ENCODE measurements at places on chromosomes 12 and 14. TPM values are rescaled to one million over a fixed set of nuclear protein-coding genes. Genes with fewer than 3 reads are reported as not detected.

Gene GPRC5D
- not detected for total RNA-seq

Gene MYH7
- total RNA-seq, result 0.23 TPM

Gene CLEC4E
- total RNA-seq, result not detected

Gene DNM1L
- total RNA-seq, result 79.4 TPM

Gene RAD9B
- 1.1 TPM for total RNA-seq

Gene FSCB
- total RNA-seq, result not detected

Gene SLC35E3
- total RNA-seq, result 10.5 TPM

Gene FLRT2
- 22.7 TPM for total RNA-seq

Gene PLEKHG3
- 20.9 TPM for total RNA-seq

Gene SNX6
- total RNA-seq, result 95.3 TPM

DNA sequence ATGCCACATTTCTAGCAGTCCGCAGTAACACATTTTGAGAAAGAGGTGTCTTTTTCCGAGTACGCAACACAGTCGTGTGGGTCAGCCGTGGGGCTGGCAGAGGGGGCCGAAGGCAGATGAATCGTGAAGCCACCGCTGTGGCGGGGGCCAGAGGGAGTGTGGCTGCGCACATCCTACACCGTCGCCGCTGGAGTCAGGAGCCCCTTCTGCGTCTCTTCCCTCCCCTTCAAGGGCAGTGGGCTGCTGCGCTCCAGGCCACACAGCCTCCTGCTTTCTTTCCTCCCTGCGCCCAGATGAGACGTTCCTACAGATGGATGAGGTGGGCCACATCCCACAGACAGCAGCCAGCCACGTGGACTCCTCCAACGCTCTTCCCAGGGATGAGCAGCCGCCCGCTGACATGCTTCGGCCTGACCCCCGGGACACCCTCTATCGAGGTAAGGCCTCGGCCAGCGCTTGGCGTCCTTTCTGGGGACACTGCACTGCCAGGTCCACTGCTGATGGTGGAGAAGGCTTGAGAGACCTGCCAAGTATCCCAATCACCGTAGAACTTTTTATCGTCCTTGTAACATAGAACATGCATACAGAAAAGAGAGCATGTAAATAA lies 89.8 kb downstream of the B4GALNT3 start:
- no peak for DNase-seq

GRCh38 chr12:91311081-91311480 lies 128.5 kb upstream of the DCN start:
- no peak for DNase-seq

GRCh38 chr12:46675736-46676135 lies 150.1 kb downstream of the SLC38A4 start:
- DNase-seq, result peak; percentile 39

- peak; percentile 63 for DNase-seq
These were observed 1.8 kb upstream of the ZNF839 start for GRCh38 chr14:102317564-102318248.

GRCh38 chr14:84492685-84493084 lies 1037.3 kb upstream of the FLRT2 start:
- no peak for DNase-seq

GRCh38 chr12:109563291-109564284 lies 9.7 kb downstream of the MMAB start:
- DNase-seq, result peak; percentile 23

GRCh38 chr12:9363145-9363544 lies 154.9 kb upstream of the PZP start:
- DNase-seq, result no peak

- no peak for DNase-seq
These were observed 207.9 kb downstream of the TMEM132C start for GRCh38 chr12:128474916-128475315.

DNA sequence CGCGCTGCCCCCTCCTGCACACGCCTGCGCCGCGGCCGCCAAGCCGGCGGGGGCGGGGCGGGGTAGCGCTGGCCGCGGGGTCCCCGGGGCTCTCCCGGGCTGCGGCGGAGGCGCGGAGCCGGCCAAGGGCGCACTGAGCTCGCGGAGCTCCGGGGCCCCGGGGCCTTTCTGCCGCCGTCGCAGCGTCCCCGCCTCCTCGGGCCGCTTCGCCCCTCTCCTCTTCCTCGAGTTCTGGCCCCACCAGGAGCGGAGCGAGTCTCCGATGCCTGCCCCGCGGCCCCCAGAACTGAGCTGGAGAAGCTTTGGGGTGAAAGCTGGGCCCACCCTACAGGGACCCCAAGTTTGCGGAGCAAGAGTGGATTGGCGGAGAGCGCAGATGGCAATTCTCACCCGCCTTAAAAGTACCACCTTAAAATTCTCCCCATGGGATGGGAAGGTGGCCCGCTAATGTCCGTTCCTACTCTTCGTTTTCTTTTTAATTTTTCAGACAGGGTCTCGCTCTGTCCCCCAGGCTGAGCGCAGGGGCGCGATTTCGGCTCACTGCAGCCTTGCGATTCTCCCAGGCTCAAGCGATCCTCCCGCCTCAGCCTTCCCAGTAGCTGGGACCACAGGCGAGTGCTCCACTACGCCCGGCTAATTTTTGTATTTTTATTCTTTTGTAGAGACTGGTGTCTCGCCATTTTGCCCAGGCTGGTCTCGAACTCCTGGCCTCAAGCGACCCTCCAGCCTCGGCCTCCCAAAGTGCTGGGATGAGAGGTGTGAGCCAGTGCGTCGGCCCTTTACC lies 129.6 kb downstream of the NDUFA12 start:
- no peak for DNase-seq

GRCh38 chr12:54262403-54262925 lies 17.5 kb downstream of the CBX5 start:
- no peak for DNase-seq

GRCh38 chr12:62166525-62166924 lies 93.7 kb upstream of the USP15 start:
- no peak for DNase-seq

GRCh38 chr12:51951843-51952722 lies 584 bp downstream of the ACVR1B start:
- DNase-seq, result peak; percentile 39

- DNase-seq, result no peak
These were observed 618 bp upstream of the PGAM5 start for GRCh38 chr12:132710043-132710404.

DNA sequence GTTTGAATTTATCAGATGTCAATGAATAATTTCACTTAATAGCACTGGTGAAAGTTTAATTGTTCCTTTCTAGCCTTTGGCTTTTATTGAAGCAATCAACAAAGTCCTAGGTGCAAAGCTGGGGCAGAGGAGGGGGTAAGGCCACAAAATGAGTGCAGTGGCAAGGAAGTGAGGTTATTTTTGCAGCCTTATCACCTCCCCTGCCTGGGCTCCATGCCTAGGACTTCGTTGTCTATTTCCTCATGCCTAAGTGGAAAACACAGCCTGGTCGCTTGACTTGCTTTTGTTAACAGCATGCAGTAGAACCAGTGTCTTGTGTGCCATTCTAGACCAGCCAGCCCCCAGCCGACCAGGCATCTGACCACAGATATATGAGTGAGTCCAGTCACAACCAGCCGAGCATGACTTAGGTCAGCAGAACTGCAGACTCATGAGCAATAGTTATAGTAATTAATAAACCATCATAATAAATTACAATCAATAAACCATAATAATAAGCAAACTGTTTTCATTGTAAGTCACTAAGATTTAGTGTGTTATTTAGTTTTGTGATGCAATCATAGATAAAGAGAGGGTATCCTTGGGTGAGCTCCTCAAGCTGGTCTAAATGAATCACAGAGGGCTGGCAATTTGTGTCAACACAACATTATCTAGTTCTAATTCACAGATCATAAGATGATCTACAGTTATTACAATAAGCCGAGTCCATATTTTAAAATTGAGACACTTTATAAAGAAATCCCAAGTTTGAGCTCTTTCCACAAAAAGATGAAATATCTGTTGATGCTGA lies 156.8 kb downstream of the GLT1D1 start:
- DNase-seq, result no peak

- no peak for DNase-seq
These were observed 19.8 kb downstream of the HVCN1 start for GRCh38 chr12:110669193-110669502.

DNA sequence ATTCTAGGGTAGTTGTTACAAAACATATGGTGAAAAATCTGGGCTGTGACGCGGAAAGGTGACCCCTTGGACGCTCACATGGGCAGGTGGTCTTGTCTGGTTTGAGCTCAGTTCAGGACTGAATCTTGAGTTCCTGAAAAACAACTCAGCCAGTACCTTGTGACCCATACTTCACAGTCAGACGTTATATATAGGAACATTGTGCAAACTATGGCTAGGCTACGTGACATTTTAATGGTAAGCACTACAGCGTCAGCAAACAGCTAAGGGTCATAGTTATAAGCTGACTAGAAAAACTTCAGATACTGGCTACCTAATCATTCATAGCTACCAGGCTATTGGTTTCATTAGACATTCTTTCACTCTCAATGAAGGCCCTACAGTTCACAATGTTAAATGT lies 14.8 kb upstream of the EDDM3A start:
- DNase-seq, result no peak

- no peak for DNase-seq
These were observed 24.4 kb upstream of the CDK17 start for GRCh38 chr12:96424601-96425000.

DNA sequence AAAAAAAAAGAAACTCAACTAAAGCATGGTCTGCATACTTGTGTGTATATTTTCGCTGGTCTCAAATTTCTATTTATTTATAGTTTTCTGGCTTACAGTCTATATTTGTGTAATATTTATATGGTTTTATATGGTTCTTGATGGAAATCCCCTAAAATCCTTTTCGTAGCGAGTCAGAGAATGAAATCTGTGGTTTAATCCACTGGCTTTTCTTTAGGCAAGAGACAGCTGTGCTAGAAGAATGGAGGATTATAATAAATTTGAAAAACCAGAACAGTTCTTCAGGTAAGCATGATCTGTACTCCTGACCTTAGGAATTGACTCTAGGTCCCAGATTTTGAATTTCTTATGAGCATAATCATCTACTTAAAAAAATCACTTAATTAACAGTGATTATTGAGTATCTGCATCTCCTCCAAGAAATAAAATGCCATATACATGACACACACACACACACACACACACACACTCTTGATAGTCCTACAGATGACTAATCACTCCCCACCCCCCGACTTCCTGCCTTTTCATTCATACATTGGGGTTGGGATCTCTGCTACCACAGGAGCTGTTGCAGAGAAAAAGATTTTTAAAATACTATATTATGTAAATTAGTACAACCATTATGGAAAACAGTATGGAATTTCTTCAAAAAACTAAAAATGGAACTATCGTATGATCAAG lies 113.4 kb downstream of the CRADD start:
- peak; percentile 60 for DNase-seq

DNA sequence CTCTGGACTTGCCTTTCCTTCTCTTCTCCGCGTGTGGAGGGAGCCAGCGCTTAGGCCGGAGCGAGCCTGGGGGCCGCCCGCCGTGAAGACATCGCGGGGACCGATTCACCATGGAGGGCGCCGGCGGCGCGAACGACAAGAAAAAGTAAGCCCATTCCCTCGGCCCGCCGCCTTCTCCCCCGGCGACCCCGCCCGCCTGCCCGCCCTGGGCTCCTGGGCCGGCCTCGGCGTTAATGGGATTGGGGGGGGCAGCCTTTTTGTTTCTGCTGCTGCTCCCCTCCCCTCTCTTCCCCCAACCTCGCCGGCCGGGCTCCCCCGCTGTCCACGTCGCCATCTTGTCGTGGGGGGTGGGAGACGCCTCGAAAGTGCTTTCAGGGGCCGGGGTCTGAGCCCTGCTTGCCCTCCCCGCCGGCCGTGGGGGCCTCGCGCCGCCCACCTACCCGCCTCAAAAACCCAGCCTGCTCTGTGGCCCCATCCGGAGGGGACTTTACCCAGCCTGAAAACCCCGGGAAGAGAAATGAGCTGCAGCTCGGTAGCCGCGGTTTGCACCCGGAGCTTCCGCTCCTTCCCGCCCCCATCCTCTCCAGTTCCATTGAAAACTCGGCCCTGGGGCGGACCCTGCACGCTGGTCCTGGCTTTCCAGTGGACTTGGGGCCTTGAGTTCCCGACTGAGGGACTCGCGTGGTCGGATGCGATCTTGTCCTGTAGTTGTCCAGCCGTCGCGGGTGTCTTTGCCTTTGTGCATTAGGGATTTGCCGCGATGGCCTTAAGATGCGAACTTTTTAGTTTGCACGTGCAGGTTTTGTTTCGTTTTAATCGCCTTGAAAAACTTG lies 598 bp downstream of the HIF1A start:
- DNase-seq, result peak; percentile 78

- no peak for DNase-seq
These were observed 380.2 kb downstream of the NAV3 start for GRCh38 chr12:78210894-78211302.

GRCh38 chr12:58888131-58888783 lies 32.0 kb downstream of the LRIG3 start:
- no peak for DNase-seq

DNA sequence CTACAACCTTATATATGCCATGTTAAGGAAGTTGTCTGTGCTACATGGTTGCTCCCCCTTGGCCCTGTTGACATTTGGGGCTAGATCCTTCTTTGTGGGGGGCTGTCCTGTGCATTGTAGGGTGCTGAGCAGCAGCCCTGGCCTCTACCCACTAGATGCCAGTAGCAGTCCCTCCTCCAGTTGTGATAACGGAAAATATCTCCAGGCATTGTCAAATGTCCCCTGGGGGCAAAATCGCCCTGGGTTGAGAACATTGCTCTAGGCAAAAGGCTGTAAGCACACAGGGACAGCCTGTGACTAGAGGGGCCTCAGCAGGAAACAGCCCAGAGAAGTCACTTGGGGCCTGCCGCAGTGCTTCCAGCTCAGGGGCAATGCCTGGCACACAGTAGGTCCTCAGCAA lies 1100.3 kb downstream of the BCL11B start:
- DNase-seq, result no peak

GRCh38 chr12:22014783-22015144 lies 31.3 kb upstream of the CMAS start:
- DNase-seq, result no peak

DNA sequence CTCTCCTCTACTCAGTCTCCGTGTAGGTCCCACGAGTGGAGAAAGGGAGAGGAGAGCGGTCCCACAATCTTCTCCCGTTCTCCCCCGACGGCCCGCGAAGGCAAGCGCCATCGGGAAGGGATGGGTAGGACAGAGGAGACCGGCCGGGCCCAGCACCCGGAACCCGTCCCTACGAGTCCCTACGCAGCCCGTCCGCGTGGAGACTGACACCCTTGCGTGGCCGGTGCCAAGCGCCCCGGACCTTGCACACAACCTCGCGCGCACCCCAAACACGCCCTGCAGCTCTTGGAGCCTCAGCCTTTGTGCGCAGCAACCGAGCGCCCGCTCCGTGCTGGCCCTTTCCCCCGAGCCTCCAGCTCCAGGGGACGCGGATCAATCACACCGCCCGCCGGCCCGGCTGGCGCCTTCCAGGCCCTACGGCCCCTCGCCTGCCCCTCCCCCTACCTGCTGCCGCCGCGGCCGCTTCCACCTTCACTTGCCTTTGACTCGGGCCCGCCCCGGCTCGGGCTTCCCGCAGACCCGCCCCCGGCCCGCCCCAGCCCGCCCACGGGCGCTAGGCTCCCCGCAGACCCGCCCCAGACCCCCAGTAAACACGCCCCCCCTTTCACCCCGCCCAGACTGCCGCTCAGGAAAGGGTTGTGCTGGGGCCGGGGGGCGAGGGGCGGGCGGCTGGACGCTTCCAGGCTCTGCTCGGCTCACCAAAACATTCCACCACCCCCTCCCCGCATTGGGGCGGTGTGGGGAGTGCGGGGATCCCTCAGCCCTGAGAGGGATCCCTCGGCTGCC lies at the start of gene NDRG2:
NDRG2 (minus strand) TSS at position 477 of the 786 bp plus-strand sequence. CDS start 1,746 bp downstream, outside the sequence.
- DNase-seq, result peak; percentile 54
